ENCODE measurements at places on chromosomes 2 and 18.
A peak's percentile ranks its signal among the peaks of the same experiment; 100 is the strongest.

DNA sequence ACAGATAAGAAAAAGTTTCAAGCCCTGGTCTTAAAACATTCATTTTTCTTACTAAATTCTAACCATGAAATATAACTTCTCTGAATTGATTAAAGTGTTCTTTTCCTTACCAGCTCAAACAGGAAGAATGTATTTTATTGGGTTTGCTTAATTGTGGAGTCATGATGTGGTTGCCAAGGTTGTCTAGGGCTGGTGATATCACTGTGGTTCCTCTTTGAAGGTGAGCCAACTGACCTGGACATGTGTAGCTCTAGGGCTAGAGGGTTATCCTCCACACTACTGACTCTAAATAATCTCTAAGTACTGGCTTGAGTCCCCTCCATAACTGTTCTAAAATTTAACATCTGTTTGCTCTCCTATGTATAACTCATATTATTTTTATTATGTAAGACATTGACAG is 529.6 kb downstream of the PIK3C3 start:
- no peak for DNase-seq

DNA sequence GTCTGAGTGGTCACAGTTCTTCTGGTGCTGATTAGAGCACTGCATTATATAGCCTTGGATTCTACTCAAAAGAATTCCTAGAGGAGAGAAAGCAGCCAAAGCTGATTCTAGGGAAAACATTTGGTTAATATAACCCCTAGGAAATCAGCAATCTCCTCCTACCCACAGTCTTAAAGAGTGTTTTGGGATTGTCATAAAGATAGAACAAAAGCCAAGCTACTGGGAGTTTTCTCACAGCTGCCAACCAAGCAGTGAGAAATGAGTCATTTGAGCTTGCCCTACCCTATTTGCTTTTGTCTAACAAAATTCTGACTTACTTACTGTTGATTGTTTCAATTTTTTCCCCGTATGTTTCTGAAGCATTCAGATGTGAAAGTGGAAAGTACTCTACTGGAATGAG is 469.3 kb downstream of the PLCL1 start:
- DNase-seq, result no peak

- no peak for DNase-seq
These were observed 994.0 kb downstream of the TSN start for GRCh38 chr2:122749405-122749804.

GRCh38 chr2:188291617-188292347 is at the start of gene GULP1:
GULP1 (plus strand) TSS chr2:188291874; CDS start chr2:188477703, 185,829 bp downstream.
- DNase-seq, result no peak

DNA sequence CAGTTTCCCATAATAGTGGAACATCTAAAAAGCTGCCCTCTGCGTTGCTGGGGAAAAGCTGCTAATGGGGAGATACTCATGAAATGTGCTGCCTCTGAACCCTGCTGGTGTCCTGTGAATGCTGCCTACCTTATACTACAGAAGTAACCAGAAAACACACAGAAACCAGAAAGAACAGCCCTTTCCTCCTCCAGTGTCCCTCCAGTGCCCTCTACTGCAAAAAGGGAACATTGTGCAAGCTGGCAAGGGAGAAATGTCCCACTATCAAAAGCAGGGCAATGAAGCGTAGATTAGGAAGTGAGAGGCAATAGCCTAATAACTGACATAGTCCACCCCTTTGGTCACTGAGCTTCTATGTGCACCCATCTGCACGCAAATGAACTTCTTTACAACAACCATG is 162.7 kb upstream of the ETAA1 start:
- no peak for DNase-seq

DNA sequence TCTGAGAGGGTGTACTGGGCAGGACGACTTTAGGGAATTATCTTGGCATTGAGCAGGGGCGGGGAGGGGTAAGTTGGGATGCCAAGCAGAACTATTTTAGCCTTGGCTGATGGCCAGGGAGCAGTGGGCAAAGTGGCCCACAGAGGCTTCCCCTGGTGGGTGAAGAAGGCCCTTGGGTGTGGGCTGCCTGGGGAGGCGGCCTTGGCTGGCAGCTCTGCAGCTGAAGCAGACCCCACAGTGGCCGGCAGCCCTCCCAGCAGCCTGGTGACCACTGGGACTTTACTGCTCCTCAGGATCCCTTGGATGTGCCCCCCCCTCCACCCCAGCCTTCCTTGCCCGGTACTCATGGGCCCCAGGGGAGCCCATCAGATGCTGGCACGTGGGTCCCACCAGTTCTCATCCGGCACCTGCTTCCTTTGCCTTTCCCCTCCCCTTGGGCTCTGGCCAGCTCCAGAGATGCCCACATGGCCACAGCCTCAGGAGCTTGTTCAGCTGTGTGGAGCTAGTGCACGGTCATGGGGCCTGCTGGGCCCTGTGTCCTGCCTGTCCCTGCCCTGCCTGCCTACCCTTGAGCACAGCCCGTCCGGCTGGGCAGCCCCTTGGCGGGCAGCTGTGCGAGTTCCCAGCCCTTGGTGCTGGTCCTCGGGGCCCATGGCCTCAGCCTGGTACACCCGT is 122.1 kb upstream of the HS6ST1 start:
- DNase-seq, result peak; percentile 27

GRCh38 chr2:23373666-23374065 is 11.3 kb upstream of the KLHL29 start:
- DNase-seq, result no peak

DNA sequence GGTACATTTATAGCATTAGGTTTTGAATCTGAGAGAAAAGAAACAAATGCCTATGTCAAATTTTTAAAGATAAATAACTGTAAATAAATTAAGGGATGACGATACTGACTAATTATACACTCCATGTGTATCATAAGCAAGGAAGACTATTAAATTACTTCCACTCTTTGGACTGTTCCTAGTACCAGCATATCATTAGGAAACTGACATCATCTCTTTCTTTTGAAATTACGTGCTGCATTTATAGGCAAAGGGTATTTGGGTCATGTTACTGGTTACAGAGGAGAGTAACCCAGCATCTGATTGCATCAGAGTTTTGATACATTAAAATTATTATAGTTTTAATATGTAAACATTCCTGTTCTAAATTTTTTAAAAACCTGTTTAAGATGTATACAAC is 309.7 kb downstream of the XIRP2 start:
- no peak for DNase-seq

DNA sequence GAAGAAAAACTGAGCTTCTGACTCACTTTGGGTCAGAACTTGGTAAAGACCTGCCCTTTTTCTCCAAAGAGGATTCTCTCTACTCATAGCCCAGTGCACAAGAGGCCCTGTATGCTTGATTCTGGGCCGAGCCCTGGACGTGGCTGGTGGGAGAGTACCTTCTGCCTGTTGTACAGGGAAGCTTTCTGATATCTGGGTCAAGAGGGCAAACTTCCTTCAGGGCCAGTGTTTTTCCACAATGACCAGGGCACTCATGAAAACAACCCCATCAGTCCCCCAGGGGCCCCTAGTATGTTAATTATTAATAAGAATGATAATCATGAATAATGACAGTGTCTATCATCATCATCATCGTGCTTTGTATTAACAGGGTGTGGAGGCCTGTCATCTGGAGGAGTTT is 90.0 kb downstream of the TGFA start:
- DNase-seq, result no peak

- no peak for DNase-seq
These were observed 116.6 kb downstream of the SLC4A3 start for GRCh38 chr2:219744066-219744465.

DNA sequence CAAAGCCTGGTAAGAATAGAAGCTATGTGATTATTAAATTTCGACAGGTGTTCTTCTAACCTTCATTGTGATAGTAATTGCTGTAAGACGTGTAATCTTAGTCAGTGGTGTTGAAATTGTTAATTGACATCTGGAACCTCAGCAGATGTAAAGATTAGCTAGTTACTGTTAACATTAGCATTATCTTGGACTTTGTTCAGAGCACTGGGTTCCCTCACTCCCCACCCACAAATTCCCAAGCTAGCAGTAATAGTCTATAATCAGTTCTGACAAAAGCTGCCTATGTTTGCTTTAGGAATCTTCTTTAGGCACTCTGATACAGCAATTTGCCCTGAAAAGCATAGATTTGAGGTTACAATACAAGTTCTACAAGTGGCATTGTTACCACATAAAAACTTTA is 233.7 kb downstream of the EN1 start:
- no peak for DNase-seq

DNA sequence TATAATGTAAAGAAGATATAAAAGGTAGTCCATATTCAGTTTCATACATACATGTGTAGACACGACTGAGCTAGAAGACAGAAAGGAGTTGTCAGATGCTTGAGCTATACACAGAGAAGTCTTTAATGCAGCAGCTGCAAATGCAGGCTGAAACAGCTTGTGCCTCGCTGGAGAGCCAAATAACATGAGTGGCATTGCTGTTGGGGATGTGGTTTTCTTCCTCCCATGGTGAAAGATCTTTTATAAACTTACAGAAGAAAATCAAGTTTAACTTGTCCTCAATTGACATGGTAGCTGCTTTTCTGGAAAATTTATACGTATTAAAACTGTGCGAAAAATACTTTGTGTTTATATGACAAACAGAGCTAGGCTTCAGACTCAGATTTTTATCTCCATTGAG is 16.4 kb upstream of the IL1R1 start:
- no peak for DNase-seq

GRCh38 chr2:178331474-178332432 is 119.2 kb downstream of the PRKRA start:
- no peak for DNase-seq

GRCh38 chr2:169714699-169715098 is 18.9 kb upstream of the KLHL23 start:
- no peak for DNase-seq

- no peak for DNase-seq
These were observed 22.5 kb upstream of the CWC22 start for GRCh38 chr2:180029575-180029974.

DNA sequence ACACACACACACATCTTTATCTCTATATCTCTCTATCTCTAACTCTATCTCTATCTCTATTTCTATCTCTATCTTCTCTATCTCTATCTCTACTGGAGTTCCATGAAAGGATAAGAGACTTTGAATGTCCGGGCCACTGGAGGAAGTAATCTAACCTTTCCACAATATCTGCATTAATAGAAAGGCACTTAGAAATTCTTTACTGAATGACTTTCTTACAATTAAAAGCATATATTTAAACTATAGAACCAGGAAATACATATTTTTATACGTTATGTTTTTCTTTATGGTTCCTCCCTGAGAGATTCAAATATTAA is 234.9 kb downstream of the TRIB2 start:
- DNase-seq, result no peak

GRCh38 chr2:221448057-221448843 is 123.9 kb downstream of the EPHA4 start:
- DNase-seq, result no peak

DNA sequence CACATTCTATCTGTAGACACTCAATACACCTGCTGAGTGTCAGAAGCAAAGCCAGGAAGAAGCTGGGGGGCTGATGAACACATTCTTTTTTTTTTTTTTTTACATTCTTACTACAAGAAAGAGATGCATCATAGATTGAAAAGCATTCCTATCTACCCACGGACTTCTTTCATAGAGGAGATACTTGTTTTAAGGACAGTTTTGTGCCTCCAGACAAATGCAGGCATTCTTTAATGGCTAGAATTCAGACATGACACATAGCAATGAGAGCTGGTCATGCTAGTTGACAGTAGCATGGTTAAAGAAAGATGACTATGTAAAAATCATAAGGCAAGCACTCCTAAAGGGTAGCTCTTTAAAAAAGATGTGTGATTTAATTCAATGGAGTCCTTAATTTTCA is 110.2 kb downstream of the EPHA4 start:
- no peak for DNase-seq

DNA sequence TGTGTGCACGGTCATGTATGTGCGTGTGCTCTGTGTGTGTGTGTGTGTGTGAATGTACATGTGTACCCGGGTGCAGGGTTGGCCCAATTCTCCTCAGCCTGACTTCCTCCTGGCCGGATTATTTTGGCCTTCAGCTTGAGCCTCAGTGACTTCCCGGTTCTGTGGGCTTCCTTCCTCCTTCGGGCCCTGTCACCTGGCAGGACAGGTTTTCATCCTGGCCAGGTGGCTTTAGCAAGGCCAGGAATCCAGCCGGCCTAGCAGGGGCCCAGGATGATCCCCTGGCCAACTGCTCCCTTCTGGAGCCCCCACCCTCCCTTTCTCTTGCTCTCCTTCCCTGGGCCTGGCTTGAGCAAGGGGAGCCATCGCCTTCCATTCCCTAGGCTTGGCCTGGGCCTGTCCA is 140.5 kb downstream of the INHBB start:
- no peak for DNase-seq

- DNase-seq, result no peak
These were observed 686.2 kb upstream of the FSHR start for GRCh38 chr2:49840428-49840975.

GRCh38 chr2:224584785-224585210 is 365 bp downstream of the CUL3 start:
- peak; percentile 78 for DNase-seq

GRCh38 chr18:49025426-49025766 is 74.6 kb upstream of the SMAD7 start:
- peak; percentile 50 for DNase-seq

DNA sequence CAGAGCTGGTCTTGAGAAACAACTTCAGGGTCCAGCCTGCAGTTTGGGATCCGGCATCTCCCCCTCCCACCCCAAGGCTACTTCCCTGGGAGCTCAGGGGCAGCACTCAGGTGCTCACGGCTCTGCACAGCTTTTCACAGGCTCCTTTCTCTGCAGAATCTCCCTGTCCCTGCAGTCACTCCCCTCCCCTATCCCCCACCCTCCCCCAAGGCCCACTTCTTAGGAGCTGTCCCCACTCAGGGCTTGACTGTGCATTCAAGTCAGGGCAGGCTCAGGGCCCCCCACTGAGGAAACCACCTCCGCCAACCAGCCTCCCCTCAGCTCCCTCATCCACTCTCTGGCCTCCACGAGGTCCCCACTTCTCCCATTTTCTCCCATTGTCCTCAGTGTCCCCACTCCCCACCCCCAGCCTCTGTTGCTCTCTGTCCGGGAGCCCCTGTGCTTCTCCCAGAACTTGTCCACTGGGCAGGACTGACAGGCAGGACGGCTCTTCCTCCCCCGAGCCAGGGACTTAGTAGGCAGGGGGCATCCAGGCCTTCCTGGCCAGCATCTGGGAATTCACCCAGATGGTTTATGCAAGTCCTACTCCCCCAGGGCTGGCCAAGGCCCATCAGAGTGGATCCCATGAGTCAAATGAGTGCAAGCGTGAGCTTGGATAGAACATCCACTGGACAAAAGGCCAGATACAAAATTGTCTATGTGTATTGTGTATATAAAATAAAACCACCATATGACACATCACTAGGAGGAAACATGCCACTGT is 7.6 kb downstream of the NMUR1 start:
- DNase-seq, result no peak

DNA sequence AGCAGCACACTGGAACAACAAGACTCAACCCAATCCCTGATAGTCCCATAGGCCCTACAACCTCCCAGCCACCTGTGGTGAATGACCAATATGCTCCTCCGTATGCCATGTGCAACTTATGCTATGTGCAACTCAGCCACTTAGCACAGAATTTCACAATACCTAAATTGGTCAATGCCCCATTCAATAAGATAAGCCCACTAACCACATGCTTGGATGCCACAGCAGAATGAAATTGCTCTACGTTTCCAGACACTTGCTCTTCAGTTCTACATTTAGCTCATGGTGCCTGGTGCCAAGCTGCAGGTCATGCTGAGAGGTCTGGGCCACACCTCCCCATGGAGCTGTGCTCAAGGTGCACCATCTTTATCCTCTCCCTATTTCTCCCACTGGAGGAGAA is 159.8 kb downstream of the EN1 start:
- no peak for DNase-seq

Data from activated CD8-positive, alpha-beta memory T cell treated with anti-CD3 and anti-CD28 coated beads, Interleukin-2, amount 10 ng/mL, durations not matched to agents 7 days and 5 days (primary cell).